ENCODE measurements at places on chromosomes 7 and 10. TPM values are rescaled to one million over a fixed set of nuclear protein-coding genes. Genes with fewer than 3 reads are reported as not detected.

The CXCL12 gene
- total RNA-seq, result 611 TPM

The IKZF1 gene
- not detected for total RNA-seq

The SLC18A3 gene
- not detected for total RNA-seq

The FEZF1 gene
- not detected for total RNA-seq

The PPP1R3A gene
- total RNA-seq, result not detected

DNA sequence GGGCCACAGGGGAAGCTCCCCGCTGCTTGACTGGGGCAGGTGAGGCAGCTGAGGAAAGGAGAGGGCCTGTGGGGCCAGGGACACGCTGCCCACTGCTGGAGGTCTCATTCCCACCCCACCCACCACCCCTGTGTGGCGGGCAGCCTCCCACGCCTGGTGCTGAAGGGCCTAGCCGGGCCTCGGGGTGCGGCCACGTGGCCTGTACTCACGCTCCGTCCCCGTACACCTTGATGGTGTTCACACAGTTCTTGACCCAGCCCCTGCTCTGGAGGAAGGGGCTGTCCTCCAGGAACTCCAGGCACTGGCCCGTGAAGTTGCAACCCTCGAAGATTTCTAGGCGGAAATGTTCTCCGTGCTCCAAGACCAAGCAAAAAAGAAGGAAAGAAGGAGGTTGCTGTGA, 4.0 kb downstream of the CRYGN start:
- H3K4me3 ChIP-seq, result no peak overlapping the region
- no peak for DNase-seq

GRCh38 chr10:74855027-74855426, 28.6 kb downstream of the KAT6B start:
- peaks cover 4% of the 10 kb centered on the region for H3K4me1 ChIP-seq
- no peak overlapping the region for H3K4me3 ChIP-seq
- H3K27ac ChIP-seq, result no peak overlapping the region
- H3K27me3 ChIP-seq, result no peaks in the 10 kb centered on the region
- DNase-seq, result no peak

- no peak overlapping the region for H3K4me3 ChIP-seq
- H3K27ac ChIP-seq, result no peak overlapping the region
- peaks cover 3% of the 10 kb centered on the region for H3K4me1 ChIP-seq
- no peaks in the 10 kb centered on the region for H3K27me3 ChIP-seq
Measured at GRCh38 chr7:154931906-154932305, 71.0 kb downstream of the PAXIP1 start.

DNA sequence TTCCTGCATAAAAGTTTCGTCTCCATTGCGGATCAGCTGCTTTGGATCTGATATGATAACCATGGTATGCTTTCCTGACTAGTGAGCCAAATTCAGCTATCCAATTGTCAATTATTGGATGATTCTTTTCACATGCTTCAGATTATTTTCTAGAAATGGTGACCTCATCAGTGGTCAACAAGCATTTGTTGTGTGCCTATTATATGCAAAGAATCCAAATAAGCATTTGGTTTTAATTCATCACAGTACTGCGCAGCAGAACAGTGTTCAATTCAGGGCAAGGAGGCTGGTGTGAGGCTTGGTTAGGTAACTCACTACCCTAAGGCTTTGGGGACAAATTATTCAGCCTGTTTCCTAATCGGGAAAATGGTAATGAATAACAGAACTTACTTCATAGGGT, 200.5 kb downstream of the SKAP2 start:
- H3K27ac ChIP-seq, result no peak overlapping the region
- H3K36me3 ChIP-seq, result no peaks in the 10 kb centered on the region
- no peak overlapping the region for H3K4me3 ChIP-seq
- no peak for DNase-seq
- H3K27me3 ChIP-seq, result no peaks in the 10 kb centered on the region

DNA sequence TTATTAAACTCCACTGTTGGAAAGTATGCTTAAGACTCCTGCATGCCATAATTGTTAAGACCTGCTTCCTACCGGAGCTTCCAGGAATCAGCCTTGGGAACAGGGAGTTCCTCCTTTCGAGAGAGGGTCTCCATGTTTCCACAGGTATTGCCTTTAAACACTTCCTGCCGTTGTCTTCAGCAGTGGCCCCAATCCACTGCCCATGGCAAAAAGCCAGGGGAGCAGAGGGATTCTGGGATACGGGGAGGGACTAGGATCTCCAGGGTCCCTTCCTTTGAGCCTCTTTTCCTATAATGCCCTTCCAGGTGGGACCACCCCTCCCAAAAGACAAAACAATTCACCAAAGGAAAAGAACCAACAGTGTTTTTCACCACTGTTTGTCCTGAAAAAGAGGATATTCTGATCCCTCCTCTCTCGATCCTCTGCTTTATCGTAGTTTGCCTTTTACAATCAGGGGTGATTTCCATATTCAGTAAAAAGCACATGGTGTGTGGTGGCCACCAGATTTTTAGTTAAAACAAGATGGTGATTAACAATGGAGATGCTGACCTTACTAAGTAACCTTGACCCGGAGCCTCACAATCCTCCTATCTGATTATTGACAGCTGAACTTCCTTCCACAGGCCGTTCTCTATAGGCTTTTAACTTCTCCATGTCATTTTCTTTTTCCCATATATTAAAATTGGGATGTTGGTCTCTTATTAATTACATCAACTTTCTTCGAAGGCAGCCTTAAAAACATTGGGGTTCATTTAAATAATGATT, 36.0 kb downstream of the LRRC72 start:
- DNase-seq, result no peak
- no peak overlapping the region for H3K27ac ChIP-seq
- no peaks in the 10 kb centered on the region for H3K4me1 ChIP-seq
- H3K4me3 ChIP-seq, result no peak overlapping the region

GRCh38 chr7:104820836-104821535, 193.0 kb upstream of the KMT2E start:
- no peaks in the 10 kb centered on the region for H3K36me3 ChIP-seq
- DNase-seq, result no peak
- H3K4me1 ChIP-seq, result no peaks in the 10 kb centered on the region
- no peak overlapping the region for H3K4me3 ChIP-seq
- no peaks in the 10 kb centered on the region for H3K27me3 ChIP-seq

DNA sequence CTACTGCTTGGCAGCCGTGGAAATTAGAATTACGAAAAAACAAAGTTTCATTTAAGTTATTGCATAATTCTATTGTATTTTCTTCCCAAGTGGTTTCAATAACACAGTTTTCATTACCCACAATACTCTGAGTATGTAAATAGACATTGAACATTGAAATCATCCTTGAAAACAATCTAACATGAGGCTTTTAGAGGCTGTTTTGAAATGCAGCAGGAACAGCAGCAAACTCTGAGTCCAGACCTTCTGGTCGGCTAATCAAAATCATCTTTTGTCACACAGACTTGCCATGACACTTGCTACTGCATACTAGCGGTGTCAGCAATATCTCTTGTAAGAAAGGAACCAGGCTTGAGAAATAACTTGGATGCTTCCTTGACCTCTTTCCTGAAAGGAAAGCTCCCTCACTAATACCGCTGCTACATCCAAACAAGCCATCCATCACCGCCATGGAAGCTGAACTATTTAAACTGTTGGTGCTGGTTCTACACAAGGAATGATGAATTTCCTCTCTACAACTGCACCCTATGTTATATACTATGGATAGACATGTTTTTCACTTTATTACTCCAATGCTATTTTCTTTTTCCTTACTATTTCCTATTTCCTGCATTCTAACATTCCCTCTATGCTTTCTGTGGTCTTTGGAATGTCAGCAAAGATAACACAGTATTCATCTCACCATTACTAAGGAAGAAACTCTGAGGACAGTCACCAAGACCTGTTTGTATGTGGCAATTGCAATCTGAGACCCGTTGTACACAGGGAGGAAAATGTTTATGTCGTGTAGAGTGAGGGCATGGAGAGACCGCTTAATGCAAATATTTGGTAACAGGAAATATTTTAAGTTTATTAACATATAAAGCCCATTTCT, 130.8 kb downstream of the ITGA8 start:
- DNase-seq, result no peak
- H3K27ac ChIP-seq, result no peak overlapping the region
- no peak overlapping the region for H3K4me3 ChIP-seq
- no peaks in the 10 kb centered on the region for H3K36me3 ChIP-seq
- no peaks in the 10 kb centered on the region for H3K4me1 ChIP-seq

- H3K27ac ChIP-seq, result no peak overlapping the region
- DNase-seq, result no peak
- H3K27me3 ChIP-seq, result no peaks in the 10 kb centered on the region
- H3K4me1 ChIP-seq, result peaks cover 27% of the 10 kb centered on the region
Measured at GRCh38 chr10:72329290-72330068, 25.2 kb downstream of the DNAJB12 start.

DNA sequence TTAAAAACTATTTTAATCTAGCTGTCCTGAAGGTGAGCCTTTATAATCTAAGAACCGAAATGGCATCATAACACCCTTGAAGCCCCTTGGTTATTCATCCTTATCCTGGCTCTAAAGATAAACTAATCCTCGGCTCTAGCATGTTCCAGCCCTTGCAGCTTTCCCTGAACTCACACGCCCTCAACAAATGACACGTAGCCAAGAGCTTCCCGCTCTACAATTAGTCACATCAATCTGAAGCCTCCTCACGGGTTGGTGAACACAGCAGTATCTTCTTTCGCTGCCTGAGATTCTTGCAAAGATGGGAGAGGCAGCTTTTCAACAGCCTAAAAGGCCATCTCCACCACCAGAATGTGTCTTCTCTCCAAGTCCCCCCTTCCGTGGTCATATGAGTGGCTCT, 4.1 kb downstream of the FRMD4A start:
- no peaks in the 10 kb centered on the region for H3K36me3 ChIP-seq
- DNase-seq, result no peak
- H3K27me3 ChIP-seq, result peaks cover 9% of the 10 kb centered on the region
- no peaks in the 10 kb centered on the region for H3K4me1 ChIP-seq
- H3K27ac ChIP-seq, result no peak overlapping the region

DNA sequence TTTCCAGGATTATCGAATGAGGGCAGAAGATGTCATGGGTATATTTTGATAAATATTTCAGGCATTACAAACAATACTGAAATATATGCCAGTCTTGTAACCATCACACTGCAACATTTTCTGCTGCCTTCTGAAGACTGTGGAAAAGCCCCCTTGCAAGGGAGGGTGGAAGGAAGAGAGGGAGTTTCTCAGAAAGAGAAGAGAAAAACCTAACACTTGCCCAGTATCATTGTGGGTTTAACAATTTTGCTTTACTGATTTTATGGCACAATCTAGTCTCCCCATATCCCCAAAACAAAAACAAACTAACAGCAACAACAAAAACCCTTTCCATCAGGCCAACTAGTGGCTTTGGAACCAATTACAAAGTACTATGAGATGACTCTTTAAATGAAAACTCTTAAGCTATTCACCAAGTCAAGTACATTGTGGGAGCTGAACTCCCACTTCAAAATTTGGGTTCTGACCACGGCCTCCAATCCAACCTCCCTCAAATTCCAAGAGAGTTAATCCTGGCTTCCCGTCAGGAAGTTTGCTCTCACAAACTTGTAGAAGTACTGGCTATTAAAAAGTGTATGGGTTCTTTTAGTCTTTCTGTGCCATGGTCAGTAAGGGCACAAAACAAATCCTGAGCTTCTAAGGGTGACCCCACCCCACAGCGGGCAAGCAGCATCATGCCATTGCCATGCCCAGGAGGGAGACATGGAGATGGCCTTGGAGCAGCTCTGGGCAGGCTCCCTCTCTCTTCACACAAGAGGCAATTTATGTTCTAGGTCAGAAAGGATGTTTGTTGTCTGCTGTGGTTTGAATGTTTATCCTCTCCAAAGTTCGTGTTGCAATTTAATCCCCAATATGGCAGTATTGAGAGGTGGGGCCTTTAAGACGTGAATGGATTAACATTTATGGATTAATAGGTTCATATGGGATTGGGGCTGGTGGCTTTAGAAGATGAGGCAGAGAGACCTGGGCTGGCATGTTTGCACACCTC, 96.3 kb downstream of the JAZF1 start:
- peaks cover 2% of the 10 kb centered on the region for H3K4me1 ChIP-seq
- H3K4me3 ChIP-seq, result no peak overlapping the region
- H3K27me3 ChIP-seq, result no peaks in the 10 kb centered on the region
- no peaks in the 10 kb centered on the region for H3K36me3 ChIP-seq
- no peak for DNase-seq
- H3K27ac ChIP-seq, result no peak overlapping the region

DNA sequence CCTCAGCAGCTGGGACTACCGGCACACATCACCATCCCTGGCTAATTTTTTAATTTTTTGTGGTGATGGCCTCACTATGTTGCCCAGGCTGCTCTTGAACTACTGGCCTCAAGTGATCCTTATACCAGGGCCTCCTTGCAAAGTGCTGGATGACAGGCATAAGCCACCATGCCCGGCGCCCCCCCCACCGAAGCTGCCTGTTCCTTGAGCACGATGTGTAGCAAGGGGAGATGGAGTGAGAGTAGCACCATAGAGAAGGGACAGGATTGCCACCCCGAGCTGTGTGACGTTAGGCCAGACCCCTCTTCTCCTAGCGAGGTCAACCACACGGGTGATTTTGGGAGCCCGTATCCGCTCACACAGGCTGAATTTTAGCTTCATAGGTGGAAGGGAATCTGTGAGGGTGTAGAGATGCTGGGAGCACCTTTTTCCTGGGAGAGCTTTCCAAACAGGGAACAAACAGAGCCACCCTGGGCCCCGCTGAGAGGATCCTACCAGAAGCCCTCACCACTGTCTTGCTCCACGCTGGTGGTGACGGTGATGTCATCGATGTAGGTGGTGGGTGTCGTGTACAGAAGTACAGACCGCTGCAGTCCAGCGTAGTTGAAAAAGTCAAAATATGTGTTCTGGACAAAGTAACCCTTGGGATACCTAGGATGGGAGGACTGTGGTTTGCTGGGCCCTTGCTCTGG, 3.0 kb downstream of the GUSB start:
- H3K4me1 ChIP-seq, result peaks cover 6% of the 10 kb centered on the region
- H3K27ac ChIP-seq, result no peak overlapping the region
- peaks cover 15% of the 10 kb centered on the region for H3K36me3 ChIP-seq

- no peak overlapping the region for H3K27ac ChIP-seq
- H3K27me3 ChIP-seq, result peaks cover 6% of the 10 kb centered on the region
- H3K4me1 ChIP-seq, result no peaks in the 10 kb centered on the region
- H3K4me3 ChIP-seq, result no peak overlapping the region
Measured at GRCh38 chr7:101507791-101508252, 121.3 kb downstream of the MYL10 start.

GRCh38 chr7:77563275-77563674, 26.2 kb downstream of the PTPN12 start:
- no peaks in the 10 kb centered on the region for H3K27me3 ChIP-seq
- no peak overlapping the region for H3K4me3 ChIP-seq
- H3K4me1 ChIP-seq, result peaks cover 7% of the 10 kb centered on the region
- no peak for DNase-seq
- no peak overlapping the region for H3K27ac ChIP-seq
- no peaks in the 10 kb centered on the region for H3K36me3 ChIP-seq

DNA sequence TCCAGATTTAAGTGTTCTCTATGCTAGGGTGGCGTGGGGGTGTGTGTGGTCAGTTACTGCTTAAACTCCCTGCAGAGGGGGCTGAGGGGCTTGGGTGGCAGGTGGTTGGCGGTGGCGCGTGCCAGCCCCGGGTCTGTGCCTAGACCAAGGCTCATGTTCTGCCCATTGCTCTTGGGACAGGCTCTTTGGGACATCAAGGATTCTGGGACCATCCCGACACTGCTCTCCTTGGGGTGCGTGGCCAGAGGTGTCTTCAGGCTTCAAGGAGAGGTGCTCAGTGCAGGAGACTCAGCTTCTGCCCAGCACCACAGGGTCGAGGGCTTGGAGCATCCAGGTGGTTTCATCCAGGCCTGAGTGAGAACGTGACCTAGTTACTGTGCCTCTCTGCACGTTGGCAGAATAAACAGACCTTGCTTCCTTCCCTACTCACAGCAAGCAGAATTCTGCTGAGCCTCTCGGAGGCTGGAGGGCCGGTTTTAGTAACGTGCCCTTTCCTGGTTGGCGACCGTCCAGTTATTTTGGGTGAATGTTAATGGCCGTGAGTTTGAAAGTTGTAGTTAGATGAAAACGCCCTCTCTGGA, 39.9 kb downstream of the CAMK1D start:
- H3K36me3 ChIP-seq, result no peaks in the 10 kb centered on the region
- no peaks in the 10 kb centered on the region for H3K27me3 ChIP-seq
- no peak for DNase-seq
- no peaks in the 10 kb centered on the region for H3K4me1 ChIP-seq

All from fibroblast of lung (primary cell).